Adipocyte (in vitro differentiated cells): ENCODE measurements at places on chromosomes 3 and 15.

- peak; percentile 83 for DNase-seq
Measured at GRCh38 chr3:71652781-71653413, 69.4 kb upstream of the FOXP1 start.

GRCh38 chr3:128081226-128081625 is 29.0 kb downstream of the SEC61A1 start:
- DNase-seq: no peak

GRCh38 chr3:187880441-187880840 is 135.2 kb upstream of the BCL6 start:
- DNase-seq: peak; percentile 44

DNA sequence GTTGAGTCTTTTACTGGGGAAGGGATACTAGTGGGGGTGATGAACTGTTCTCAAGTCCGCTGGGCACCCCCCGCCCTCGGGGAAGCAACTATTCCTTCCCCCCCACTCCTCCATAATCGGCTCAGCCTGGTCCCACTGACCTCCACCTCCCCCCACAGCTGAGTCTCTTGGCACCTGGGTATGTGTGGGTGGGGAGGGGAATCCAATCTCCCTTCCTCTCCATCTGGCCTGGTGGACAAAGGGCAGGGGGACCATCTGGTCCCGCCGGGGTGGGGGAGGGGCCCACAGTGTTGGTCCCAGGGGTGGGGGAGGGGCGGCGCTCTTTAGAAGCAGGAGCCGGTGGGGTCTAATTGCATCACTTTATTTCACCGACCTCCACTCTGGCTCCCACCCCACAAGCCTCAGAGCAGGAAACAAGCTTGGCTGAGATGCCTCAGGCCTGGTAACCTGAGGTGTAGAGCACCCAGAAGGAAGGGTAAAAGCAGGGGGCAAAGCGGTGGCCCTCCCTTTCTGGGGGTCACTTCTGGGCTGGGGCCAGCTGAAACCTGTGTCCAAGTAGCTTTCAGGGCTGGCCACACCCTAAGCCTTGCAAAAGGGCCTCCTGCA is 1.0 kb upstream of the PCBP4 start:
- peak; percentile 32 for DNase-seq

DNA sequence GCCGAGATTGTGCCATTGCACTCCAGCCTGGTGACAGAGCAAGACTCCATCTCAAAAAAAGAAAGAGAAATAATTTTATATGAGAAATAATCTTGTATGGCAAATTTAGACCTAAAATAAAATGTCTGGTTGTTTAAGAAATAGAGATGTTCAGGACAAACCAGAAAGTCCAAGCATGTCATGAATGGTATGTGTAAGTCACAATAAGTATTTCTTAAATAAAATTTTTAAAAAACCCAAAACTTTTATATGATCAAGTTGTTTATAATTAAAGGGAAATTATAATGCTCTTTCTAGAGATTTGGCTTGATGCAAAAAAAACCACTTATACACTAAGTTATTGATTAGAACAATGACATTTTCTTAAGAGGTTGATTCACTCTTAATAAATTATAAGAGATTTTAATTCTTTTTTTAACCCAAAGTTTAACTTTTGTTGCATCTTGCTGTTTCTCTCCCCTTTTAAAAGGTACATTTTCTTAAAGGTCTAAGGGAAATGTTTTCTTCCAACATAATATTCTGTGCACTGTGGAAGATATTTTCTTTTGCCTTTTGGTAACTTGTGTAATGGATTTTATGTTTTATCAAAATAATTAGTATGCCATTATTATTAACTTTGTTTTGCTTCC is 105.7 kb downstream of the RTP4 start:
- no peak for DNase-seq

- peak; percentile 38 for DNase-seq
Measured at GRCh38 chr15:75565062-75565970, 13.8 kb downstream of the PTPN9 start.

DNA sequence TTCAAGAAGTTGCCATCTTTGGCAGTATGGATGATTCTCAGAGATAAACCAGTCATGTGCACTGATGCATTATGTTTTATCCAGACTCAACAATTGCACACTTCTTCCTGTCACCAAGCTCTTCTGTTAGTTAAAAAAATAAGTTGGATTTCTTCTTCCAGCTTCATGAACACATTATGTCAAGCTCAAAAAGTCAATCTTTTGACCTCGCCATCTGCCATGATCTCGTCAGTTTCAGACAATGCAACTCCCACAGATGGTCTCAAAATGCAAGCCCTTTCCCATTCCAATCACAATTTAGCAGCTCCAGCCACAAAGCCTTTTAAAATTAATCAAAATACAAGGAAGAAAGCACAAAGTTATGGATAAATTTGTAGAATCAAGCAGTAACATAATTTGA is 42.8 kb downstream of the TFDP2 start:
- no peak for DNase-seq

DNA sequence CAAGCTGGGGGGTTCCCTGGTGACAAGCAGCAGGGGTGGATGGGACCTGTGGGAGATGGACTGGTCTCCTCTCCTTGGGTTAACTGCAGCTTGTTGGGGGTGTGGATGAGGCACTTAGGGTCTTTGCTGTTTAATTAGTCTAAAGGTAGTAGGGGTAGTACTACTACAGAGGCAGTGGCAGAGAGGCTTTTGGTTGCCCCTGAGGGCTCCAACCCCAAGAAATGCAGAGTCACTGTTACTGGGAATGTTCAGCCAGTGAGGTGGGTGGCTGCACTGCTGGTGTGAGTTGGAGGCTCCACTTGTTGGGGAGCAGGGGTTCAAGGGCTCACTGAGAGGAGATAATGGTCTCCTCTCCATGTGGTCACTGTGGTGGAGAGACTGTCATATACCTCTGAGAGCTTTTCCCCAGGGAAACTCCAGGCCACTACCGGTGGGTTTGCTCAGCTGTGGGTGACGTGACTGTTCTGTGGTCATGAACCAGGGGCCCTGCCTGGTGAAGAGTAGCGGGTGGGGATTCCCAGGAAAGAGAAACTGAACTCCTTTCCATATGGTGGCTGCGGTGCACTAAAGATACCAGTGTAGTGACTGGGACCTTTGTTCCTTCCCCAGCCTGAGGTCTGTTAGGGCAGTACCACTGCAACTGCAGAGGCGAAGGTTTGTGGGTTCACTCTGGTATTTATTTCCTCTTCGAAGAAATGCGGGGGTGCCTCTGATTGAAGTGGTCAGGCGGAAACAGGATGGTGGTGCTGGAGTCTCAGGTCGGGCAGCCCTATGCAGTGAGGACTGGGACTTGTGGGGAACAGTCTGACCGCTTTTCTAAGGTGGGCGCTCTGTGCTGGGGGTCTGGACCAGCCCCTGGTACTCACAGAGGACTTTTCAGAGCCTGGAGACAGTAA is 68.9 kb upstream of the TNFSF10 start:
- DNase-seq: no peak

GRCh38 chr3:98359993-98360675 is 6.5 kb downstream of the OR5K4 start:
- DNase-seq: no peak

- peak; percentile 59 for DNase-seq
Measured at GRCh38 chr3:153595186-153595815, 433.3 kb downstream of the RAP2B start.

DNA sequence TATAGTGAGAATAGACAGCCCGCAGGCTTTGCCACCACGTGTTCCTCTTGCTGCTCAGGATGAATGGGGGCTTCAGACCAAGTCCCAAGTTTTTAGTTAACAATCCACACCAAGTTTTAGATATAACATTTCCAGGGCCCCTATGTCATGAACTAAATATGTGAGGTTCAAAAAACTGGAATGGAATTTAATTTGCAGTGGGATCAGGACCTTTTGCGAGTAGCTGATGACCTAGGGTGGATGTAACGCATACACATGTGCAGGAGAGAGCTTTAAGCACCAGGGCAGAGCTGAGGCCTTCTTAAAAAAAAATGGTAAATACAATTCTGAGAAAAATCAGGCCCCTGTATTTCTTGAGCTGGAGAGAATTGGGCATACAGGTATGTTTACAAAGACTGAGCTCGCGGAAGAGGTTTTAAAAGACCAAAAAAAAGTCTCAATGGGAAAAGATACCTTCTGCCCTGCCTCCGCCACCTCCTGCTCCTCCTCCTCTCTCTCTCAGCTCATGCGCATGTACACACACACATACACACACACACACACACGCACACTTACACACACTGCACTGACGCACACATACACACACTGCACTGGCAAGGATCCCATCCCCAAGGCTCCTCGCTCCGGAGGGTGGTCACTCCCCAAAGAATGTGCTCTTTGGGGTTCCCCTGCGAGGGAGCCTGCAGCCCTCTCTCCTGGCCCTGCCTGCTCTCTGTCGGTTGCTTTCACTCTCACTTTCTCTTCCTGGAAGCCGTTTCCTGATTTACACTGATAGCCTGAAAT is 48.2 kb upstream of the IGF1R start:
- peak; percentile 46 for DNase-seq

GRCh38 chr15:93829115-93829870 is 402.1 kb upstream of the MCTP2 start:
- DNase-seq: no peak

GRCh38 chr3:158105710-158106253 is 438 bp downstream of the SHOX2 start:
- peak; percentile 82 for DNase-seq

GRCh38 chr3:54670201-54671000 is 257.5 kb downstream of the LRTM1 start:
- DNase-seq: no peak

DNA sequence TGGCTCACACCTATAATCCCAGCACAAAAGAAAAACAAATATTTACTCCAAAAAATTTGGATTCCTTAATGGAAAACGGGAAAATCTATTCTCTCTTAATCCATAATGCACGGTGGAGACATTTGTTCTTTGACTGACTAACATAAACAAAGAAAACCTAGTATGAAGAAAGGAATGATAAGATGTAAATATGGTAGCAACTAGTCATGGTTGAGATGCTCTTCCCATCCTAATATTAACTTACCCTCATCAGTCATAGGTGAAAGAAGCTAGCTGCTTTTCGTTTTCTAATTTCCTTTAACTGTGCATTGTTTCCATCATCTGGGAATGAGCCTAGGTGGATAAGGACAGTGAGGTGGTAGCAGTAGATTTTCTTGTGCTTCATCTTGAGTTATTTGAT is 22.0 kb downstream of the MAP4 start:
- no peak for DNase-seq

DNA sequence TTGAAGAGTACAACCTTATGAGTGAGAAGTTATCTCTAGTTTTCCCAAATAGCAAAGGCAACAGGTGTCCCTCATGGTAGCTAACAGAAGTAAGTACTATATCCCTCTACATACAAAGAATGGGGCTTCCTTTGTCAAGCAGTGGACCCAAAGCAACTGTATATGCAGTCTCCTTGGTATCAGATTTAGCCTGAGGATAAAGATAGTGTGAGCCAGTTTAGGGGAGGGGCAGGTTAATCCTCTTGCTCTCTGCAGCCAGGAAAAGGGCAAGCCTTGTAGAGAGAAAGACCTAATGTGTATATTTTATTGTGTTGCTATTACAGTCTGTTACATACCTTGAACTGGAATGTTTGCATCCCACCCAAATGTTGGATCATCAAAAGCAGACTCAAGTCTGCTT is 117.9 kb upstream of the COL8A1 start:
- DNase-seq: no peak

DNA sequence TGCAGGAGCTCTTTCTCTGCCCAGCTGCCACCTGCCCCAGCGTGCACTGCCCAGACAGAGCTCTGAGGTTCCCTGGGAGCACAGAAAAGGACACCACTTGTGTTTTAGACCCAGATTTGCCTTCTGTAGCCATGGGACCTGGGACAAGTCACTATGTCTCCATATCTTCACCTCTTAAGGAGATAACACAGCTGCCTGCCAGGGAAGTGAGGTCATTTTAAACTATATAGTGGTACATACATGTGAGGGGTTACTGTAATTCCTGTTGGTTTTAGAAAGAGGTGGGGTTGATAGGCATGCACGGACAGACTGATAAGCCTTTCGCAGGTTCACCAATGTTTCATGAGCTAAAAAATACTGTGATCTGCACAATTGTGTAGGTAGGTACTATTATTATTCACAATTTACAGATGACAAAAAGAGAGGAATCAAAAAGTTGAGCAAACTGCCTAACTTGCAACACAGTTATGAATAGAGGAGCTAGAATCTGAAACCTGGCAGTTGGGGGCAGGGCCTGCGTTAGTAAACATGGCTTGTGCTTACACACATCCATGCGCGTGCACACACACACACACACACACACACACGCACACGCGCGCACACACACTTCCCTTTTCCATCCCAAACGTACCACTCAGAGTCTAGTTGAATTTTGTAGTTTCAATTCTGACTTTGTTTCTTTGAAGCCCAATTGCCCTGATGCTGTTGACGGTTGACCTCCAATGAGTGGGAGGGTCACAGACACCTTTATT is 193.6 kb downstream of the FAM43A start:
- no peak for DNase-seq

DNA sequence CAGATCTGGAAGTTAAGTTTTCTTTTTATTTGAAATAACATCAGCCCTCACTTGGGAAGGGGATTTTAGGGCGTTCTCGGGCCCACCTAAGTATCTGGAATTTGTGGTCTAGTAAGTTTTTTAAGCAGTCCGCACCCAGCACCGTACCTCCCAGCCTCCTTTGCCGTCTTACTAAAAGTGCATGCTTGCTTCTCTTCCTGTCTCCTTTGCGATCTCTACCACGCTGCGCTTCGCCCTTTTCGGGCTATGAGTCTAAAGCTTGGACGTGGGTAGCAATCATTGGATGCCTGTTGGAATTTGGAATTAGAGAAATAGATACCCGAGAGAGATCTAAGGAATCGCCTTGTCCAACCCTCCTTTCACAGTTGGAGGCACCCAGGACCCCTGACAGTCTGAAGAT is 1.1 kb downstream of the THSD4 start:
- DNase-seq: no peak

GRCh38 chr3:95289295-95289694 is 1226.4 kb downstream of the NSUN3 start:
- peak; percentile 76 for DNase-seq

GRCh38 chr15:79883579-79884203 is 13.1 kb downstream of the MTHFS start:
- DNase-seq: no peak

DNA sequence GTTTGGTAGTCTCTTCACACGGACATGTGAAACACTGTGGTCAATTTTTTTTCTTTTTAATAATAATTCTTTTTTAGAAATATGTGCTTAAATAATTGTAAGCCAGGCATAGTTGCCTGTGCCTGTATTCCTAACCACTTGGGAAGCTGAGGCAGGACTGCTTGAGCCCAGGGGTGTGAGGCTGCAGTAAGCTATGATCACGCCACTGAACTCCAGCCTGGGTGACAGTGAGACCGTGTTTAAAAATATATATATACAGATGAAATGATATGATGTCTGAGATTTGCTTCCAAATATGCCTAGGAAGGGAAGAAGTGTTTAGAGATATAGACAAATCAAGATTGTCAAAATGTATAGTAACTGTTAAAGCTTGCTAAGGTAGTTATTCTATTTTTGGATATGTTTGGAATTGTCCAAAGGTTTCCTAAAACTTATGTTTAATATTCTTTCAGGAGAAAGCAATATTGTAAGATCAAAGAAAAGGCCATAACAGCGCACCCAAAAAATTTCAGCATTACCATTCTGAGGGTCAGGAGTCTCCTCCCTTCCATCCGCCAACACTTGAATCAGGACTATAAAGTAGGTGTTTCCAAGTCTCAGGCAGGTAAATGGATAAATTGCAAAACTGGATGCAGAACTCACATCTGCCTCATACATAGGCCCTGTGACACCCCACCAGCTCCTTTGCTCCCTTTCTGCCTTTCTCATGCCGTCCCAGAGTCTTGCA is 532 bp upstream of the SELENOT start:
- no peak for DNase-seq

GRCh38 chr3:182967218-182968204 is 12.8 kb downstream of the DCUN1D1 start:
- DNase-seq: no peak
